ENCODE measurements at places on chromosomes 7 and 10. TPM values are rescaled to one million over a fixed set of nuclear protein-coding genes. Genes with fewer than 3 reads are reported as not detected.

The FAM241B gene
- total RNA-seq = 4.0 TPM

The TCF7L2 gene
- total RNA-seq = 35.3 TPM

The TBX20 gene
- total RNA-seq = 30.6 TPM

The MMP21 gene
- total RNA-seq = 0.17 TPM

The VPS37D gene
- total RNA-seq = 13.5 TPM

The GNG11 gene
- 13.4 TPM for total RNA-seq

The PTPRE gene
- 25.1 TPM for total RNA-seq

The ABCB4 gene
- 2.0 TPM for total RNA-seq

The ZYX gene
- 276 TPM for total RNA-seq

The ZNF425 gene
- 2.8 TPM for total RNA-seq

The FFAR4 gene
- 6.1 TPM for total RNA-seq

The FEZF1 gene
- total RNA-seq = 0.09 TPM

The CRYGN gene
- total RNA-seq = 0.43 TPM

The GIMAP8 gene
- 11.4 TPM for total RNA-seq

The VGF gene
- 0.29 TPM for total RNA-seq

The OPN1SW gene
- not detected for total RNA-seq

The FBXO24 gene
- 1.6 TPM for total RNA-seq

The FGFR2 gene
- 135 TPM for total RNA-seq

Data from mucosa of gallbladder (tissue), 1 donor.